ENCODE measurements at places on chromosomes 16 and 17.
A peak's percentile ranks its signal among the peaks of the same experiment; 100 is the strongest.

DNA sequence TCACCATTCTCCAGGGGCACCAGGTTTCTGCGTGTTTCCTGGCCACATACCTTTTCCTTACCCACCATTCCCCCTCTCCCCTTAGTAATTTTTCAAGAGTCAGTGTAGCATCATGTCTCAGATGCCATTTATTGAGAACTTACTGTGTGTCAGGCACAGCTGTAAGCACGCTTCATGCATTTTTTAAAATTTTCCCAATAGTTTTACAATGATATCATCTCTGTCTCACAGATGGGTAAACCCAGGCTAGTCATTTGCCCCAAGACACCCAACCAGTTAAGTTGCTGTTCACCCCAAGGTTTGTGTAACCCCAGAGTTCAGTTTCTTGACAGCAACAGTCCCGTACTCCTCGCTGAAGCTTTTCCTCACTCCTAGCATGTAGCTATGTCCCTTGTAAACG is 56.4 kb upstream of the IRX3 start:
- DNase-seq = no peak
- no peak overlapping the region for H3K27ac ChIP-seq
- no peaks in the 10 kb centered on the region for H3K4me1 ChIP-seq

DNA sequence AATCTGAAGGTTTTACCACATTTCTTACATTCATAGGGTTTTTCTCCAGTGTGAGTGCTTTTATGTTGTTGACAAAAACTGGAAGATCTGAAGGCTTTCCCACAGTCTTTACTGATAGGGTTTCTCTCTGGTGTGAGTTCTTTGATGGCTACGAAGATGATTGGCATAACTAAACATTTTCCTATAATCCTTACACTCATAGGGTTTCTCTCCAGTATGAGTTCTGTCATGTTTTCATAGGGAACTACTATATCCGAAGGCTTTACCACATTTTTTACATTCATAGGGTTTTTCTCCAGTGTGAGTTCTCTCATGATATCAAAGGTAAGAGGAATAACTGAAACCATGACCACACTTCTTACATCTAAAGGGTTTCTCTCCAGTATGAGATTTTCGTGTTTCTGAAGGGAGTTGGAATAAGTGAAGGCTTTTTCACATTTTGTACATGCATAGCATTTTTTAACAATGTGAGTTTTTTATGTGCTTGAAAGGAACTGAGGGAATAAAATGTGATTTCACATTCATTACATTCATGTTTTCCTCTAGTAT is 1987.7 kb downstream of the TP53TG3F start:
- no peaks in the 10 kb centered on the region for H3K36me3 ChIP-seq
- no peak overlapping the region for H3K27ac ChIP-seq
- H3K4me1 ChIP-seq = no peaks in the 10 kb centered on the region
- H3K27me3 ChIP-seq = no peaks in the 10 kb centered on the region

DNA sequence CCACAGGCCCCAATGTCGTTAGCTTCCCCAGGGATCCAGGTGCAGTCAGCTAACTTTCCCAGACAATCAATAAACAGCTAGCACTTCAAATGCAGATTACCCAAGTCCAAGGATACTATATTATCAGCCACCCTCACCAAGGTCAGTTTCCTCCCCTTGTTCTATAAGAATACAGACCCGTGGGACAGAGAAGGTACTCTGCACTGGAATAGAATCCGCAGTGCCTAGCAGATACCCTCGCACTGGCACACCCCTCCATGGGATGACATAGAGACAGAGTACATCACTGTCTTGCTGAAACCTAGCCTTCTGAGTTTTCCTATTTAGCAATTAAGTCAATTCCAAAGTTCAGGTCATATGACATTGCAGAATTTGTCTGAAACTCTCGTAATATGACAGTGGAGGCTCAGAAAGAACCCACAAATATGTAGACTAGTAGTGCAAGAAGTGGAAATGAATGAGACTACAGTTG is 40.0 kb upstream of the ABCA10 start:
- H3K36me3 ChIP-seq = peaks cover 4% of the 10 kb centered on the region
- DNase-seq = no peak
- H3K4me1 ChIP-seq = no peaks in the 10 kb centered on the region
- no peaks in the 10 kb centered on the region for H3K27me3 ChIP-seq
- H3K27ac ChIP-seq = no peak overlapping the region

DNA sequence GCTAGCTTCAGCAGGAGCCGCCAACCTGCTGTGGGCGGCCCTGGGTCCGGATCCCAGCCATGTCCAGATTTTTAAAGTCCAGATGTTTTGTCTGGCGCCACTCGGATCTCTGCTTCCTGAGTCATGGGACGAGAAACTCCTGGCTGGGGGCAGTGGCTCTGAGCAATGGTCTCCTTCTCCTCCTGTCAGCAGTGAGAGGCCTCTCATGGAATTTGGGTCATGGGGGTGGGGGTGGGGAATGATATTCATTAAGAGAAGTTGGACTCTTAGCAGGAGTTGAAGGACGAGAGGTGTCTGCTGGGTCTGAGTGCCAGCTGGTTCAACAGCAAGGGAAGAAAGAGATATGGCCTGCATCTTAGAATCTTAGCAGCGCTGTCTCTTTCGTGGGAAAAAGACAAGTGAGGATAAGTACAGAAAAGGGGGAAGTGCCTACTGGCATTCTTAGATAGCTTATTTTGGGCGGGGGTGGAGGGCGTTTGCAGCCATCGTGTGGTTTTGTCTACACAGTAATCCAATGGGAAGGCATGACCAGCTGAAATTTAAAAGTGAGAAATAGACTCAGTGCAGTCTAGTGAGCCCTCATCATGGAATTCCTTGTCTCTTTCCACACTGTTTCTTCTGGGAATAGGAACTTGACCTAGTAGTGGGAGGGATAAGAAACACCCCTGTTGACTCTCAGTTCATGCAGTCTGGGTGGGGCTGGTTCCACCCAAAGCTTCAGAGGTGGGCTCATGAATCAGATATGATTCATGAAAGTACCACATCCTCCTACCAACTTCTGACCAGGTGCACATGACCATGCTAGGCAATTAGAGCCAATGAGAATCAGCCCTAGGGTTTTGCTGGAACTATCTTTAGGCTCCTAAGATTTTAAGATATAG is 80.5 kb downstream of the MYH13 start:
- DNase-seq = peak; percentile 26
- peak overlapping the region; percentile 38 for H3K27ac ChIP-seq
- H3K4me3 ChIP-seq = no peak overlapping the region
- no peaks in the 10 kb centered on the region for H3K36me3 ChIP-seq

- H3K27ac ChIP-seq = no peak overlapping the region
- peaks cover 31% of the 10 kb centered on the region for H3K36me3 ChIP-seq
- H3K4me1 ChIP-seq = peaks cover 12% of the 10 kb centered on the region
- no peak overlapping the region for H3K4me3 ChIP-seq
Observed at GRCh38 chr16:71867939-71868338, 16.0 kb downstream of the ZNF821 start.

DNA sequence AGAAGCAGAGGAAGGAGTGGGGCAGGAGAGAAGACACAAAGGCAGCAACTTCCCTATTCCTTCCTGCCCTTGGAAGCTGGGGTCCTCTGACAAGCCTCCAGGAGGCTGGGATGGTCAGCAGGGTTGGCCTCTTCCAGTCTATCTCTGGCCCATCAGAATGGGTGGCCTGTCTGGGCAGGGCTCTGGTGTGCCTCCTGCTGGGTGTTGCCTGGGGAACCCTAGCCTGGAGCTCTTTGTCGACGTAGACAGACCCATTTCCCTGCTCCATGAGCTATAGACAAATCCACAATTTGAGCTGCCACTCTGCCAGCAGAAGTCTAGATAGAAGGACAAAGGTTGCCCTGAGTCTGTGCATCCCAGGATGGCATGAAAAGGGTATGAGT is 11.4 kb downstream of the IGFBP4 start:
- peaks cover 4% of the 10 kb centered on the region for H3K27me3 ChIP-seq
- H3K36me3 ChIP-seq = peaks cover 32% of the 10 kb centered on the region
- no peak for DNase-seq
- H3K27ac ChIP-seq = no peak overlapping the region

GRCh38 chr16:72132726-72133125 is 39.1 kb downstream of the DHX38 start:
- H3K27me3 ChIP-seq = peaks cover 7% of the 10 kb centered on the region
- no peak overlapping the region for H3K27ac ChIP-seq
- H3K4me3 ChIP-seq = no peak overlapping the region
- H3K4me1 ChIP-seq = no peaks in the 10 kb centered on the region
- no peaks in the 10 kb centered on the region for H3K36me3 ChIP-seq

DNA sequence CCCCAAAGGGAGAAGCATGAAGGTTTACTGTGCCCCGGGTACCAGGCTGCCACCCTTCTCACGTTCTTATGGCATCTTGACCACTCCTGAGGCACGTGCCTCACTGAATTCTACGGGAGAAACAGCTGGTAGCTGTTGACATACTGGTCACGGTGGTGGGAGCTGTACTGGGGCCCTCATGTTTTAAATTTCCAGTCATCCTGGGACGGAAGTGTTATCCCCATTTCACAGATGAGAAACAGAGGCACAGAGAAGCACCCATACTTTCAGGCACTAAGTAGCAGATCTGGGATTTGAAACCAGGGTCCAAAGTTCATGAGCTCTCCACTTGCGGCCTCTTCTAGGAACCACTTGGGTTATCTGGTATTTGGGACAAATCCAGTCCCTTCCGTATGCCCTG is 26.3 kb upstream of the DOC2B start:
- no peaks in the 10 kb centered on the region for H3K4me1 ChIP-seq
- no peak for DNase-seq
- H3K27me3 ChIP-seq = peaks cover 13% of the 10 kb centered on the region
- no peak overlapping the region for H3K27ac ChIP-seq

GRCh38 chr17:2238432-2239169 is 65.0 kb downstream of the SMG6 start:
- peak overlapping the region; percentile 8 for H3K27ac ChIP-seq
- no peaks in the 10 kb centered on the region for H3K27me3 ChIP-seq
- H3K4me1 ChIP-seq = peaks cover 57% of the 10 kb centered on the region
- H3K4me3 ChIP-seq = no peak overlapping the region

DNA sequence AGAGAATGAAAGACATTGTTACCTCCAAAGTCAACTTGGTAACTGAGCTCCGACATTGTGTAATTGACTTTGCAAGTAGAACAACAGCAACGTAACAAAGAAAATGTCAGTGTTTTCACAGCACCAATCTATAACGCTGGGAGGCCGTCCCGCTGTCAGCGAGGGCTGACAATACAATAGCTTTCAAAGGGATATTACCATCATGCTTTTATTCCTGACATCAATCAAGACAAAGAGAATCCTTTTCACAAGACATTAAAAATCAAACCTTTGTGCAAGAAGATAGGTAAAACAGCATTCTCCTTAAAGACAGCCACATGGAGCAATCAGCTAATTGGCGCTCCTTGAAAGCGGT is 6.2 kb downstream of the ZNF423 start:
- H3K27ac ChIP-seq = no peak overlapping the region
- DNase-seq = no peak
- peaks cover 46% of the 10 kb centered on the region for H3K27me3 ChIP-seq
- no peak overlapping the region for H3K4me3 ChIP-seq
- no peaks in the 10 kb centered on the region for H3K36me3 ChIP-seq
- H3K4me1 ChIP-seq = no peaks in the 10 kb centered on the region

GRCh38 chr17:77369544-77369971 is 228.8 kb downstream of the SEC14L1 start:
- peaks cover 13% of the 10 kb centered on the region for H3K27me3 ChIP-seq
- H3K36me3 ChIP-seq = peaks cover 5% of the 10 kb centered on the region
- no peak overlapping the region for H3K4me3 ChIP-seq
- DNase-seq = no peak

DNA sequence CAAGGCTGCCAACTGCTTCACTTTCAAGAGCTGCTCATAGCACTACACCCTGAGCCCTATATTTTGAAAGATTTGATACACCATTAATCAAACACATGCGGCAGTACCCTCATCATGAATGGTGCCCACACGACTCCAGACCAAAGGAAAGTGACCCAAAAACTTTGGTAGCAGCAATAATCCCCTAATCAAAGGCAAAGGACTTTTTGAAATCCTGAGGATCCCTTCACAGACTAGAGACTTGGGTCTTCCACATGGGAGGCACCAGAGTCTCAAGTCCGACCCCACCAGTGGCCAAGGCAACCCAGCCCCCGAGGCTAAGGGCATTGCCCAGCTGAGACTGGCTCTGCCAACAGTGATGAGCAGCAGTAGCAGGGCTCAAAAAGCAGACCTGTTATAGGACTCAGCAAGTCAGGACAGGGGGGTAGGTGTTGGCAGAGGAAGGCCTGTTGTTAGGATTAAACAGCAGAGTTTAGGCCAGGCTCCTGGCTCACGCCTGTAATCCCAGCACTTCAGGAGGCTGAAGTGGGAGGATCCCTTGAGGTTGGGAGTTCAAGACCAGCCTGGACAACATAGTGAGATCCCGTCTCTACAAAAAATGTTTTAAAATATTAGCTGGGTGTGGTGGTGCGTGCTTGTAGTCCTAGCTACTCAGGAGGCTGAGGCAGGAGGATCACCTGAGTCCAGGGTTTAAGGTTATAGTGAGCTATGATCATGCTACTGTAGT is 3.2 kb downstream of the TRIM25 start:
- peak overlapping the region; percentile 61 for H3K27ac ChIP-seq
- H3K4me1 ChIP-seq = peaks cover 62% of the 10 kb centered on the region
- peak overlapping the region; percentile 98 for H3K4me3 ChIP-seq
- DNase-seq = no peak

- H3K36me3 ChIP-seq = no peaks in the 10 kb centered on the region
- peaks cover 9% of the 10 kb centered on the region for H3K27me3 ChIP-seq
- H3K4me1 ChIP-seq = peaks cover 36% of the 10 kb centered on the region
Observed at GRCh38 chr17:82333279-82334171, at the start of gene SECTM1. TSS of gene SECTM1 (minus strand) at chr17:82333766. CDS start at chr17:82327240, 6,526 bp downstream.

GRCh38 chr16:66358231-66358630 is 8.3 kb upstream of the CDH5 start:
- no peak overlapping the region for H3K4me3 ChIP-seq
- no peak overlapping the region for H3K27ac ChIP-seq
- DNase-seq = no peak
- H3K36me3 ChIP-seq = no peaks in the 10 kb centered on the region
- H3K27me3 ChIP-seq = peaks cover 50% of the 10 kb centered on the region
- H3K4me1 ChIP-seq = peaks cover 6% of the 10 kb centered on the region

DNA sequence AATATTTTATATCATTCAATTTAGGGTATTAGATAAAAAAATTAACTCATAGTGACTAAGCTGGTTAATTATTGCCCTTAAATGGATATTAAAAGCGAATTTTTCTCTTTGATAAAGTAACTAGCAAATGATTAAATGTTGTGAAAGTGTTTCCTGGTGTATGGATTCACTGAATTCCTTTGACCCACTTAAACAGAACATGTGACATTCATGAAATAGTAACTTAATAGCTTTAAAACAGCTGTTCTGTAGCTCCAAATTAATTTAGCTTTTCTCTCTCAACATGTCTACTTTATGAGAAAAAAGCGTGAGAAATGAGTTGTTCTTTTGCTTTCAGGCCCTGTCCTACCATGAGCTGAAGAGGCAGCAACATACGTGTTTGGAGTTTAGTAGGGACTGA is 36.4 kb upstream of the APPBP2 start:
- peaks cover 2% of the 10 kb centered on the region for H3K27me3 ChIP-seq
- H3K27ac ChIP-seq = no peak overlapping the region
- DNase-seq = no peak
- H3K36me3 ChIP-seq = peaks cover 3% of the 10 kb centered on the region
- no peak overlapping the region for H3K4me3 ChIP-seq

All from activated CD4-positive, alpha-beta memory T cell treated with anti-CD3 and anti-CD28 coated beads, Interleukin-2, amount 10 ng/mL, durations not matched to agents 7 days and 5 days (primary cell).